Stimulated activated CD4-positive, alpha-beta T cell treated with anti-CD3 and anti-CD28 coated beads, Interleukin-1b, Interleukin-23, amount 100 ng/mL, for 24 hours (primary cell): ENCODE measurements at places on chromosomes 12 and 14.

DNA sequence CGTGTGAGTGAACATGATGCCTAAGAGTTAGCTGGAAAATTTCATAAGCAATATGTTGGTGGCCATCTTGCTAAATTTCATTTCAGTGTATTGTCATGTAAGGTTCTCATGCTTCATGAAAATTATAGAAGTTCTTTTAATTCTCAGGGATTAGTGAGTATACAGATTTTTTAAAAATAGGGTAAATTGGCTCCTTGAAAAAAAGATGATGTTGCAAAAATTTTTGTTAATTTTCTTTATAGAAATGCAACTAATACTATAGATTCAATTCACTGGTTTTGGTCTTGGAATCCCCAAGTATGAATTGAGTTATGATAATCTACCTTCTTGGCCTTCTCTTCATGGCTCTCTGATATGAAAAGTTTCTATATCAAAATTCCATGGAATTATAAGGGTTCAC is 75.4 kb downstream of the NTN4 start:
- DNase-seq, result no peak

DNA sequence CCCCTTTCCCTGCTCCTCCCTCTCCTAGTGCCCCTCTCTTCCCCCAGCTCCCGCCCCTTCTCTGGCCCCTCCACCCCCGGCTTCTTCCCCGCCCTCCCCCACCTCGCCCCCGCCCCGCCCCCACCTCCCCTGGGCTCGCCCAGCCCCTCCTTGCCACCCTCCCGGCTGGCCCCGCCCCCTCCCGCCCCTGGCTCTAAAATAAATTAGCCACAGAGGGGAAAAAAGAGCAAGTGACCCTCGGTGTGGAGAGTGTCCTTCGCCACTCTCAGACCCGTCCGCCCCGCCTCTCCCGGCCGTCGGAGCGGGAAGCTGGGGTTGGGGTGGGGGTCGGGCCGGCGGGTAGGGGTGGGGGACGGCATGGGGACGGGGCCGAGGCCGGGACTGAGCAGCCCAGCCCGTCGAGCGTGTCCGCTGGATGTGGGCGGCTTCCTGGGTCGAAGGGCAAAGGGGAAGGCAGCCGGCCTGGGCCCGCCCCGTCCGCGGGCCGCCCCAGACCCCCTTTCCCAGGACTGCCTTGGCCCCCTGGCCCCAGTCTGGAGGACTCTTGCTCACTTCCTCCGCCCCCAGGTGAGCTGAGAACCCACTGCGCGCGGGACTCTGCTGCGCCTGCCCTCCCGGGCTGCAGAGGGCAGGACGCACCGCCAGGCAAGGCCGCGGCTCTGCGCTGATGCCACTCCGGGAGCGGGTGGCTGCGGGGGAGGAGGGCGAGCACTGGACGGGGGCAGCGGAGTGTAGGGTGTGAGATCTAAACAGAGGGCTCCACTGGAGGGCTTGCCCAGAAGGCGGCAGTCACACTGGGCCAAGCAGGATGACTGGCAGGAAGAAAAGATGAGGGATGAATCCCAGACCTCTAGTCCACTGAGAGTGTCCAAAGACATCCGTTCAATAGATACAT is 570 bp upstream of the FIGNL2 start:
- DNase-seq, result no peak

- DNase-seq, result no peak
Observed at GRCh38 chr12:54024127-54024526, 4.1 kb upstream of the HOXC6 start.

DNA sequence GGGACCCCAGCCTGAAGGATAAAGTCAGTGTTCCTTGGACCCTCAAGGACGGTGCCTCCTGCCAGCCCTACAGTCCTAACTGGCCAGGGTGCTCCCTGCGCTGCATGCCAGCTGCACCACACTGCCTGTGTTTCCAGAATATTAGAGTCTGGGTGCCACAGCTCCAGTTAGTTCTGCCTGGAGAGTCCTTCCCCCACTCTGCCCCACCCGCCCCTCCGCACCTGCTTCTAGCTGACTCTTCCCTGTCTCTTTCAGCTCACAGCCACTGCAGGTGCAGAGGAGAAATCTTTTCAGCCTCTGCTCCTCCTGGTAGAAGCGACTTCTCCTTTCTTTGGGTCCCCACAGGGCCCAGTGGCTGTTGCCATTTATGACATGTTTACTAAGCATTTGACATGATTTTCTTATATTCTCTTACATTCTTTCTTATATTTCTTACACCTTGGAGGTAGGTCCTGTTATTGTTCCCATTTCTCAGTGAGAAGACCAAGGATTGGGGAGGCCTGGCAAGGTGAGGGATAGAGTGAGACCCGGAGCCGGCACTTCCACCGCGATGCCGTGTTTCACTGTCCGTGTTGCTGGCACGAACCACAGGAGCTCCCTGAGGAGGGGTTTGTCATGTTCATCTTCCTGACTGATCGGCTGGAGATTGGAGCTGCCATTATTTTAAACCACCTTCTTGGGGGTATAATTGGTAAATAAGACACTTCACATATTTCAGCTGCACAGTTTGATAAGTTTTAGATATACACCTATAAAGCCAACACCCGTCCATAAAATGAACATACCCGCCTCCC is 29.4 kb downstream of the SYNE3 start:
- no peak for DNase-seq

DNA sequence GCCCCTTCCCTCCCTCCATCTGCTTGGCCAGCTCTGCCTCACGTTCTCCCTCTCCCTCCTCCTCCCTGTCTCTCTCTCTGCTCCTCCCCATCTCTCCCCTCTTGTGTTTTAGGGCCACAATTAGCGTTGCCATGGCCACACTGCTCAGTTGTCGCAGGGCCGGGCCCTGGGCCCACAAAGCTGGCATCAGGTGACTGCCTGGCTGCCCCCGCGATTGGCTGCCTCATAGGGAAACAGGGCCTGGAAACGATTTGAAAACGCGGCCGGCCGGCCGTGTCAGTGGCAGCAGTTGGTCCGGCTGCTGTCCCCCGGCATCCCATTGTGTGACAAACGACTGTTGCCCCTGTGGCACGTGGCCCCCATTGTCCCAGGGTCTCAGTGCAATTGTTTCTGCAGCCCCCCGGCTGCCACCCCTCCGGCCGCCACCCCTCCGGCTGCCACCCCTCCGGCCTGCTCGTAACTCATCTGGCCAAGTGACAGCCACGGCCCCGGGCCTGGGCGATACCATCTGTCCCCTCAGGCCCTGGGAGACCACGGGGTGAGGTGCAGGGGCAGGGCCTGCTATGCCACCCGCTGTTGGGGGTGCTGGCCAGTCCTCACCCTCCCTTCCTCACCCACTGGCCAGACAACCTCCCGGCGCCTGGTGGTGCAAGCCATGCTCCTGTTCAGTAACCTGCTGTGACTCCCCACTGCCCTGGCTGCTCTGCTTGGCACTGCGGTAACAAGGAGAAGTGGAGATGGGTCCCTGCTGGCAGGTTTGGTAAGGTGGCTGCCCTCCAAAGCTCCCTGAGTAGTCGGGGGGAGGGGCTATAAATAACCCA is 17.4 kb downstream of the FOXN4 start:
- no peak for DNase-seq

GRCh38 chr12:111673503-111673902 is 12.3 kb downstream of the BRAP start:
- no peak for DNase-seq

DNA sequence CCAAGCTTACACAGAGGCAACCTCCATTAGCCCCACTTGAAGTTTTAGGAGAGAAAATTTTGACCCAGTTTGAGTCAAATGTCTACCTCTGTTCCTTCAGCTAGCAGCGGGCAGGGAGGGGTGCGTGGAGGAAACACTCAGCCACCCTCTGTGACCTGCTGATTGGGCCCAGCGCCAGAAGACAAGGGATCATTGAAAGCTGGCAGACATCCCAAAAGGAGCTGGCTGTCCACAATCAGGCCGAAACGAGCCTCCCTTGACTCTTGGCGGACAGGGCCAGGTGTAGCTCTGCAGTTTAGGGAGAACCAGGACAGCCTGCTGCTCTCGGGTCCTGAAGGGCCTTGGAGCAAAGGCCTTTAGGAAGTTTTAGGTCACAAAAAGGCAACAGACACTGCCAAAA is 41.3 kb downstream of the CD9 start:
- DNase-seq, result no peak

DNA sequence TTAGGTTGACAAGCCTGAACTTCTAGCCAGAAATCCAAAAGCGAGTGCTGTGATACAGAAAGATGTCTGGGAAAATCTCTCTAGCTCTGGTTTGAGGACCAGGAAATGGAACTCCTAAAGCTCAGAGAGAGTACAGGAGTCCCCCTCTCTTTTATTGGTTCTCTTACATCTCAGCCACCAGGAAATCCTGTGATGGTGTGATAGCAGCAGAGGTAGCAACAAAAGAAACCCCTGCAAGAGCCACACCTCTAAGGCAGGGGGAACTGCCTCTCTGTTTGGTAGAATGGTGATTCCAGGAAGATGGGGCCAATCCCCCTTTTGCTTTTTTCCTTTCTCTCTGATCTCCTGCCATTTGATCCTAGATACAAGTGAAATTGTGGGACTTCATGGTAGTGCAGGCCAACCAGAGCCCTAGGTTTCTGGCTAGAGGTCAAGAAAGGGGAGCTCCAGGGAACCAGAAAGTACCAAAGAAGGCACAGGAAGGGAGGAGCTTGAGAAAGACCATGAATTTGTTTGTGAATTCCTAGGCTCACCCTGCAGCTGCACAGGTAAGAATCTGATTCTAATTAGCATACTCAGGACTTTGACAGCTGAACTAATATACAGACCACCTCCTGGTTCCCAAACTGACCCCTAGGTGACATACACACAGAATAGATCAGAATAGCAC is 88.5 kb downstream of the PAPLN start:
- no peak for DNase-seq

DNA sequence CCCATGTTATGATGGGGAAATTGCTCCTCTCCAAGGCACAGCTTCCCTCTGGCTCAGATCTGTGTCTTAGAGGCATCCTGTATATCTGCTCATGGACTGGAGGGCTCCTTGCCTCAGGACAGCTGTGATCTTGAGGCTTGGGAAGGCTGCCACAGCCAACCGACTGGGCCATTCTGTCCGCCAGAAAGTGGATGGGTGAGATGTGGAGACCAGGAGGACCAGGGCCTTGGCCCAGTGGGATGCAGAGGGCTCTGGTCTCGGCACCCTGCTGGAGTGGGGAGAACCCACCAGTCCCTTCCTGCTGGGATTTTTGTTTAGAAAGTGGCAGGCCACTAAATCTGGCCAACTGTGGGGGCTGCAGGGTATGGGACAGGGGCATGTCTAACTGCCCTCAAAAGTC is 148.6 kb downstream of the CALM1 start:
- DNase-seq, result no peak

- DNase-seq, result no peak
Observed at GRCh38 chr14:28870033-28870564, 103.5 kb downstream of the FOXG1 start.

- DNase-seq, result no peak
Observed at GRCh38 chr14:69997849-69998248, 118.6 kb downstream of the SMOC1 start.

DNA sequence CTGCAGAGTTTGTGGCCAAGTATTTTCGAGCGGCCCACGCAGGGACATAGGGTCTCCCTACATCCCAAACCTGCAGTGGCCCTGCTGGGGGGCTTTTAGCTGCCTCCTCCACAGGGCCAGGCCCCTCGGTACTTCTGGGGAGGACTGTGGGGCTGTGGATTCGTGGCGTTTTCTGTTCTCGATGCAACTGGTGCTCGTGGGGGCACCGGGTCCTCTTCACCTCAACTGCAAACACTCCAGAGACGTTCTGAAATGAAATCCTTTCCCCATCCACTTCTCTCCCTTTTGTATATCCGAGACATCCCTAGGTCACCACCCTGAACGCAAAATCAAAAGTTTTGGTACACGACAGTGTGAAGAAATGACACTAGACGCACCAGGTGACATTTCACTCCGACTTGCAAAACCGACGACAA is 2.3 kb downstream of the RFX4 start:
- DNase-seq, result no peak

- peak; percentile 23 for DNase-seq
Observed at GRCh38 chr14:99479906-99480869, at the start of gene SETD3. Gene SETD3 (minus strand): TSS chr14:99480859. CDS start chr14:99465805, 15,054 bp downstream.

DNA sequence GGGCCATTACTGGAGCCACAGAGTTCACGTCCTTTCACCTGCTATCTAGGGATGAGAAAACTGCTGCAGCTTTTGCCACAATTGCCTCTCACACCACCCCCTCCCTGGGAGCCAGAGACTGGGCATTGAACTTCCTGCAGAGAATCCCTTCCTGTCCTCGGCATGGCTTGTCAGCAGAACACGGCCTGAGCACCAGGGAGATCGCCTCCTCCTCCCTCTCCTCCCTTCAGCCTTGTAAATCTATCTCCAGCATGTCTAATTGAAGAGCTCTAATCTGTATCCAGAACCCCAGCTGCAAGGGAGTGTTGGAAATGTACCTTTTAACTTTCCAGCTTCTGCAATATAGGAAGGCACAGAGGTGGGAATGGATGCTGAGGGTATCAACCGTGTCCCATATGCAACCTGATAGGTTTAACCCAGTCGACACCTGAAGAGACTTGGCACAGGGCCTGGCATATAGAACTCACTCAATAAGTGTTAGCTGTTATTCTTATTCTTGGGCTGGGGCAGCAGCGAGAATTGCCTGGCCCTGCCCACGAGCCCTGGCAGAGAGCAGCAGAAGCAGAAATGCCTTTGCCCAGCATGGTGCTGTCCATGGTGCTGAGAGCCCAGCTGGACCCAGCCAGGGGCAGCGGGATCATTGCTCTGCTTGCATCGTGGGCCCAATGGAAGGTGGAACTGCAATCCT is 26.8 kb downstream of the TMEM63C start:
- DNase-seq, result peak; percentile 20

GRCh38 chr12:122740351-122740750 is 9.7 kb upstream of the HCAR1 start:
- no peak for DNase-seq

DNA sequence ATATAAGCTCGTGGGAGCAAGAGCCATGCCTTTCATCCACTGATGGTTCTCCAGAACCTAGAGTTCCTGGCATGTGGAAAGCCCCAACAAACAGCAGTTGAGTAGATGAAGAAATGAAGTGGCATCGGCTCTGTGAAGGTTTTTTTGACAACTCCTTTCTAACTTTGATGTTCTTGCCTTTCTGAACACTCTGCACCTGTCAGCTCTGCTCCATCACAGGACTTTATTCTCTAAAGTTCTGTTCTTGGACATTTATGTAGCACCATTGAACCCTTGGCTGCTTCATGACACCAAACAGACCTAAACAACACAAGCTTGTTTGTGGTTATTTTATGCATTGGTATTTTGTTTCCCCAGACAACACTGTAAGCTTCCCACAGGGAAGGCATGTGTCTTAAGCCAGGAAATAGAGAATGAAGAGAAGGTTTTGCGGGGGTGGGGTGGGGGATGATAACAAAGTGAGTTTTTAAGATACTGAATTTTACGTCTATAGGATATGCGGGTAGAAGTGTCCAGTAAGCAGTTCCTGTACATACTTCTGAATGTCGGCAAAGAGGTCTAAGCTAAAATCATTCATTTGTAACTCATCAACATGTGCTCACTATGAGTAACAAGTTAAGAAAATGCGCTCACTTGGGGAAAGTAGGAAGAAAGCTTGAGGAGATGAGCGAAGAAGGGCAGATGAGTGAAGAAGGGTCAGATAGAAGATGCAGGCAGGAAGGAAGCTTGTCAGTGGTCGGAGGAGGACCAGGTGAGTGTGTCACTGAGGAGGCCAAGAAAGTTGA is 146.0 kb upstream of the PLEKHG7 start:
- DNase-seq, result no peak
